ENCODE measurements at places on chromosomes 1 and 21. TPM values are rescaled to one million over a fixed set of nuclear protein-coding genes. Genes with fewer than 3 reads are reported as not detected.

C1orf210 gene
- not detected for total RNA-seq

TRIM67 gene
- 0.61 TPM for total RNA-seq

ELAPOR1 gene
- total RNA-seq: 1.2 TPM

- DNase-seq: no peak
These were observed 49.3 kb downstream of the RAB3GAP2 start for GRCh38 chr1:220222939-220223338.

- no peak for DNase-seq
These were observed 324.9 kb upstream of the POU3F1 start for GRCh38 chr1:38371505-38371844.

DNA sequence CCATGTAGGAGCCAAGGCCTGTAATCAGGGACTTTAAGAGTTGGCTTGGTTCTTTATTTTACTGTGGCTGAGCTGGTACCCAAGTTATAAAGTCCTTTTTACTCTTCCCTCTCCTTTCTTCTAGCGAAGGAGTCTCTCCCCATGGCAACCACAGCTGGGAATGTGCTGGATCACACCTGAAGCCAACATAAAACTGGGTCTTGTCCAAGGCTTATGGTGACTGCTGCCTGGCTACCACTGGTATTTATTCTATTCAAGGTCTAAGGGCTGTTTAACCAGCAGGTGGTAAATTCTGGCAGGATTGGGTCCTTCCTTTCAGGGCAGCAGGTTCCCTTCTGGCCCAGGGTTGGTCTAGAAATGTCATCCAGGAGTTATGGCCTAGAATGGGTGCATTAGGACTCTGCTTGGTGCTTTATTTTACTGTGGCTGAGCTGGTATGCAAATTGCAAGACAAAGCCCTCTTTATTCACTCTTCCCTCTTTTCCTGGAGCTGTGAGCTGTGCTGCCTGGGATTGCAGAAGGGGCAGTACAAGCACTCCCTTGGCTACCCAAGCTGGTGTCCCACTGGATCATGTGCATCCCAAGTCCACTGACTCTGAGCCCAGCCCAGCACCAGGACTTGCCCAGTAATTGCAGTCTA lies 26.6 kb downstream of the SLC22A15 start:
- no peak for DNase-seq

DNA sequence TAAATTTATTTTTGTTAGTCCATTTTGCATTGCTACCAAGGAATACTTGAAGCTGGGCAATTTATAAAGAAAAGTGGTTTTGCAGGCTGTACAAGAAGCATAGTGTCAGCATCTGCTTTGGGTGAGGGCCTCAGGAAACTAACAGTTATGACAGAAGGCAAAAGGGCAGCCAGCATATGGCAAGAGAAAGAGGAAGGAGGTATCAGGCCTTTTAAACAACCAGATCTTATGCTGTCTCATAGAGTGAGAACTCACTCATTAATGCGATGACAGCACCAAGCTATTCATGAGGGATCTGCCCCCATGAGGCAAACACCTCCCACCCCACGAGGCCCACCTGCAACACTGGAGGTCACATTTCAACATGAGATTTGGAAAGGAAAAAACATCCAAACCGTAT lies 898.4 kb downstream of the KCNT2 start:
- no peak for DNase-seq

DNA sequence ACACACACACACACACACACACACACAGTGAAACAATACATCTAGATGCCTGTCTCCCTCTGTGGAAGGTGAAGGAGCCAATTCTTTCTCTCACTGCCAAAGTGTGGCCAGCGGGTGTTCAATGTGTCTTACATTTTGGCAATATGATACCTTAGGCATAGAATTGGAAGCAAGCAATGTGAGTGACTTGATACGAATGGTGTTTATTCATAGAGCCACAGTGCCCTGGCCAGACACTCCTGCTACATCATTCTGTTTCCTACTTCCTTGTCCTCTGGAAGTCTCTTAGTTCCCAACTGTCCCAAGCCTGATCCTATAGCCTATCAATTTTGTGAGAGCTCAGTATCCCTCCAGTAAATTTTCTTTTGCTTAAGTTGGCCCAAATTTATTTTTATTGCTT lies 170.0 kb upstream of the L1TD1 start:
- no peak for DNase-seq

- DNase-seq: no peak
These were observed 67.9 kb downstream of the MDM4 start for GRCh38 chr1:204583909-204584632.

DNA sequence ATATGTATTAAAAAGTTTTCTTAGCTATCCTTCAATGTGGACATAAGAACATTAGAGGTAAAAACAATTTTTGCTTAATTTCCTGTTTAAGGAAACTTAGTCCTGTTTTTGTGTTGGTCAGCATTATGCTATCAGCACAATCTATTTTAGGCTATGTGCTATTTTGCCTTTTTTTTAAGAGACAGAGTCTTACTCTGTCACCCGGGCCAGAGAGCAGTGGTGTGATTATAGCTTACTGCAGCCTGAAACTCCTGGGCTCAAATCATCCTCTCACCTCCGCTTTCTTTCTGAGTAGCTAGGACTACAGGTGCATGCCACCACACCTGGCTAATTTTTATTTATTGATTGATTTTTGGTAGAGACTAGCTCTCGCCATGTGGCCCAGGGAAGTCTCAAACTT lies 199.1 kb upstream of the TMPRSS15 start:
- no peak for DNase-seq

- DNase-seq: no peak
These were observed 106.9 kb downstream of the ASH1L start for GRCh38 chr1:155455588-155456195.

- no peak for DNase-seq
These were observed 1.6 kb upstream of the LY9 start for GRCh38 chr1:160794376-160794775.
